GM23248 (cell line): ENCODE measurements at places on chromosomes 11 and 22. TPM values are rescaled to one million over a fixed set of nuclear protein-coding genes. Genes with fewer than 3 reads are reported as not detected.

- peak; percentile 78 for DNase-seq
These were observed 98.6 kb downstream of the KIF18A start for GRCh38 chr11:28009388-28009787.

DNA sequence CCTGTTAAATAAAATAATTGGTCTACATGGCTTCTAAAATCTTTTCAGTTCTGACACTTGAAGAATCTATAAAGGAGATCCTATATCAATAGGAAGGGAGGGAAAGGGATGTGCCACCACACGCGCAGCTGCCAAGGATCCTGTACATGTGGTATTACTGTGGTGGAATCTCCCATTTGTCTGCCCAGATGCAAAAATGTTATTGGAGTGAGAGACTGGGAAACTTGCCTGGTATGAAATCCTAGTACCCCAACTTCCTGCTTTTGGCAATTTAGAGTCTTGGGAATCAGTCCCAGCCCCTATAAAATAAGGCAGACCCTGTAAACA lies 81.9 kb upstream of the PICALM start:
- peak; percentile 22 for DNase-seq

- DNase-seq, result no peak
These were observed 6.9 kb upstream of the MS4A14 start for GRCh38 chr11:60389279-60389910.

DNA sequence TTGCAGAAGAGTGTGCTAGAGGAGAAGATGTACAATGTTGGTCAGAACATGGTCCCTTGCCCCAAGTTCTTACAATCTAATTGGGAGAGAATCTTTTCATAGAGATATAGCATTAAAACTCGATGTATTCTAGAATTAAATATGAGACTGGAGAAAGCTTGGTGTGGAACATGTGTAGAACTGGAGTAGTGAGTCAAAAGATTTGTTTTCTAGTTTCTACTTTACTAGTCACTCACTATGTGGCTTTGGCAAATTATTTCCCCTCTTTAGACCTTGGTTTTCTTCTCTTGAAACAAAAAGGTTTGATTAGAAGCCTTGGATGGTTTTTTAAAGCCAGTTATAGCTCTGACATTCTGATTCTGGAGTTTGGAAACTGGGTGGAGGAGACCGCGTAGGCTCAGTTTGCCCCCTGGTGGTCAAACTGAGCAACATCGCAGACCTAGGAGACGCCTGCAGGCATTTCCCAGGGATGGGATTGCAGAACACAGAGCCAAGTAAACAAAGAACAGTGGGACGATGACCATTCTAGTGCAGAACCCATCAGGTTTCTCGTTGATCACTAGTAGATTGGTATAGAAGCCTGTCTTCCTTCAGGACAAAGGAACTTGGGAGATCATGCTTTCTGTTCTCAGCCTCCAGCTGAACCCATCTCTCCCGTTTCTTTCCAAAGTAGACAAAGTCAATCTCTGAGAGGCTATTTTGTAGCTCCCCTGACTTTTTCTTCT lies 8.5 kb upstream of the CHRDL2 start:
- peak; percentile 85 for DNase-seq

DNA sequence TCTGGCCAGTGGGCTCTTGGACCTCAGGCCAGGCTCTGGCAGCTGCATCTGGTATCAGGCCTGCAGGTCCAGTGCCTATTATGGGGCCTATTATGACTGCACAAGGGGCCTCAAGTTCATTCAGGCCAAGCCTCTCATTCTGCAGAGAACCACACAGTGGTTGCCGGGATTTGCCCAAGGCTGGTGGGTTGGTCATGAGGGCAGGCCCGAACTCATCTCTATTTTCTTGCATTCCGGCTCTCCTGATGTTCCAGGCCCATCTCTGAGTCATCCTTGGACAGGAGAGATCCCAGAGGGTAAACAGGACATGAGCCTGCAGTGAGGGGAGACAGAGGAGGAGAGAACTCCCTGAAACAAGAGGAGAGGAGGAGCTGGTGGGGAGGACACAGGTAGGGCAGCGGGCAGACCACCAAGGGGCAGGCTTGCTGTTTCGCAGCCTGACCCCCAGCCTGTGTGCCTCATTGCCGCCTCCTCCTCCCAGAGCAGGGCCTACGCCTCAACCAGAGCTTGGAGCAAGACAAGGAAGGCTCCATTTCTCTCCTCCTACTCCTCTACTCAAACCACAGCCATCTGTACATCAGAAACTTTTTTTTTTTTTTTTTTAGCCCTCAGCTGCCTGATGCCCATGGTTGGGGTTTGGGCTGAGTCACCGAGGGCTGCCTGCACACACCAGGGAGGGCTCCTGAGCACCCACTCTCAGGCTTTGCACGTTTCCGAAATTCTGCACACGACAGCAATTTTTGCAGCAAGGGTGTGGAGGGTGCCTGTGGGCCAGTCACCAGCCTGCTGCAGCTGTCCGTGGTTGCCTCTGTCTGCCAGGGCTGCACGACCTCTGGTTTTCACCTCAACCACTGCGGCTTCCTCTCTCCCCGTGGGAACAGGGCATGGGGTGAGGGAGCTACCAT lies 12.7 kb upstream of the TREH start:
- DNase-seq, result peak; percentile 60

DNA sequence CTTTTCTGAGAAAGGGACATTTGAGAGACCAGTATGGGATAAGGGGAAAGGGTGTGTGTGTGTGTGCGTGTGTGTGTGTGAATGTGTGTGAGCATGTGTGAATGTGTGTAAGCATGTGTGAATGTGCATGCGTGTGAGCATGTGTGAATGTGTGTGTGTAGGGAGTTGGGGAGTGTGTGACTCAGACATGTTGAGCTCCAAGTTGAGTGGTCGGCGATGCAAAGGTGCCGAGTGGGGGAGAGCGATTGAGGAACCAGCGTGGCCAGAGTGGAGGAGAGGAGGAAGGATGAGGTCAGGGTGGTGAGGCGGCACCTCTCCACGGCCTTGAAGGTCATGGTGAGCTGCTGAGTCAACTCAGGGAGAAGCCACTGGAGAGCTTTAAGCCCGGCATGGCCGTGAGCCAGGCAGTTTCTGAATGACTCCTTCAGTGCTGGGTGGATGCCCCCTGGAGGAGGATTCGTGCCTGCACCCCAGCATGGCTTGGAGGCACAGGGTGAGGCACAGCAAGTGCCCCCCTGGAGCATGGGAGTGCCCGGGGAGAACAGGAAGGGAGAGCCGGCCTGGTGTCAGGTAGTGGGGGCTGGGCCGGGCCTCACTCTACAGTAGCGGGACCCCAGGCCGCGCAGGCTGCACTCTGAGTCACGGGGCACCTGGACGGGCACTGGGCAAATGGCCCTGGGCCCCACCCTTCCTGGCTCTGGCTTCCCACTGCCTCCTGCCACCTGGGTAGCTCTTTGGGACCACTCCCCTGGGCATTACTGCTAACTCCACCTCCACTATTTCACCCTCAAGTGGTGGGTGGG lies 8.2 kb upstream of the CCDC88B start:
- DNase-seq, result peak; percentile 98

- no peak for DNase-seq
These were observed 12.6 kb downstream of the MED17 start for GRCh38 chr11:93796441-93797231.

Gene KDM4E
- total RNA-seq, result not detected in 2 replicates
